Hematopoietic multipotent progenitor cell treated with erythropoietin and hydrocortisone succinate and interleukin-3 and kit ligand, for 6 days (in vitro differentiated cells): ENCODE measurements at places on chromosomes 1 and 21.

GRCh38 chr1:12600880-12601633, 17.0 kb downstream of the DHRS3 start:
- DNase-seq = peak; percentile 49

DNA sequence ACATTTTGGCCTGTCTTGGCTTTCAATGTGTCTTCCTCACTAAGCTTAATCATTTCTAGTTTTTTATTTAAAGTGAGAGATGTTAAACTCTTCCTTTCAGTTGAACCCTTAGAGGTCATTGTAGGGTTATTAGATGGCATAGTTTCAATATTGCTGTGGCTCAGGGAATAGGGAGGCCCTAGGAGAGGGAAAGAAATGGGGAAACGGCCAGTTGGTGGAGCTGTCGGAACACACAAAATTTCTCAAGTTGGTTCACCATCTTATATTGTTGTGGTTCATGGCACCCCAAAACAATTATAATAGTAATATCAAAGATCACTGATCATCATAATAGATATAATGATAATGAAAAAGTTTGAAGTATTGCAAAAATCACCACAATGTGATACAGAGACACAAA, 31.4 kb upstream of the KAZN start:
- DNase-seq = peak; percentile 8

DNA sequence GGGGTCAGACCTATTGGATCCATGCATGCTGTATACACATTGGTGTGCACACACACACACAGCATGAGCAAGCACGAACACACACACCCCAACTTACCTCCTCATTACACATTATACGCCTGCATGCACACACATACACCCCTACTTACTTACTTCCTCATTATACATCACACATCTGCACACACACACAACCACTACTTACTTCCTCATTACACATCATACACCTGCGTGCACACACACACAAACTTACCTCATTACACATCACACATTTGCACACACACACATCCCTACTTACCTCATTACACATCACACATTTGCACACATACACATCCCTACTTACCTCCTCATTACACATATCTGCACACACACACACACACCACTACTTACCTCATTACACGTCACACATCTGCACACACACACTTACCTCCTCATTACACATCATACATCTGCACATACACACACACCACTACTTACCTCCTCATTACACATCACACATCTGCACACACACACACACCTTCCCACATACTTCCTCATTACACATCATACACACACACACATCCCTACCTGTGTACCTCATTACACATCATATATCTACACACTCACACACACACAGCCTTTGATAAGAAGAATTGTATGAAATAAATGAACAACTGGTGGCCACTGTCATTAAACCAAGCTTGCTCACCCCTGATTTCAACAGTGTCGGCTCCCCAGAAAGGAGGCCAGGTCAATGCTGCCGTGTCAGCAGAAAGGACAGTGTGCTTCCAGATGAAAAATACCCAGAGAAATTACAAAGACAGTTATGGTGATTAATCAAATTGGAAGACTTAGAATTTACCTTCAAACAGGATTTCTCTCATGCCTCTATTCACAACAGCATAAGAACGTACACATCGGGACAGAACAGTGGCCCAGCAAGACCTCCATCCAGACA, 117.8 kb downstream of the SETD4 start:
- no peak for DNase-seq

DNA sequence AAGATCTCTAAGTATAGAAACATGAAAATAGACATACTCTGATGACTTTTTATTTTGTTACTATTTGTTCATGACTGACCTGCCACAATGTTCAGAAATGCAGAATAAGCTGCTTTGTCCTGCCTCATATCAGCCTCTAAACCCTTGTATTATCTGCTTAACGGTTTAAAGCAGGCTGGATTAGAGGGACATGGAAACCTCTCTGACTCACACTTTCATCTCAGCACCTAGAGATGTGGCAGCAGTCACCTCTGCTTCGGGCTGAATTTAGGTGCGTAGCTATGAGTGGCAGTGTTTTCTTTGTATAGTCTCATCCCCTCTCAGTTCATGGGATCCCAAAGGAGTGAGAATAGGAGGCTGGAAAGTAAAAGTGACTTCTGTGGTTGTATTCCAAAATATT, 255.4 kb downstream of the RGS7 start:
- DNase-seq = no peak

DNA sequence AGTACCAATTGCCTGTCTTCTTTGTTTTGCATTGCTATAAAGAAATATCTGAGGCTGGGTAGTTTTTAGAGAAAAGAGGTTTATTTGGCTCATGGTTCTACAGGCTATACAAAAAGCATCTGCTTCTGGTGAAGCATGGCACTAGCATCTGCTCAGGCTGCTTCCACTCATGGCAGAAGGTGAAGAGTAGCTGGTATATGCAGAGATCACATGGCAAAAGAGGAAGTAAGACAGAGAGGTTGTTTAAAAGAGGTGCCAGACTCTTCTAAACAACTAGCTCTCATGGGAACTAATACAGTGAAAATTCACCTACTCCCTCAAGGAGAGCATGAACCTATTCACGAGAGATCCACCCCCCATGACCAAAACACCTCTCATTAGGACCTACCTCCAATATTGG, 56.7 kb upstream of the GUCA2B start:
- no peak for DNase-seq

GRCh38 chr1:10586125-10586524, 111.4 kb downstream of the PEX14 start:
- no peak for DNase-seq
